ENCODE measurements at places on chromosomes 16 and 17. TPM values are rescaled to one million over a fixed set of nuclear protein-coding genes. Genes with fewer than 3 reads are reported as not detected.

Gene GLIS2
- total RNA-seq, result 14.1 TPM

Gene EVPLL
- total RNA-seq, result not detected

Gene CES4A
- 1.2 TPM for total RNA-seq

Gene INCA1
- total RNA-seq, result 1.6 TPM

Gene CHRNE
- 0.51 TPM for total RNA-seq

Gene PEX12
- total RNA-seq, result 7.2 TPM

Gene APOBR
- not detected for total RNA-seq

Gene SLC9A5
- 0.58 TPM for total RNA-seq

Gene KCTD19
- total RNA-seq, result not detected

Gene HBA2
- total RNA-seq, result not detected

Gene LCAT
- 7.1 TPM for total RNA-seq

Gene SALL1
- total RNA-seq, result 1.9 TPM

Gene MYH13
- total RNA-seq, result 0.47 TPM

Gene UQCRC2
- total RNA-seq, result 134 TPM

All from pericardium fibroblast (primary cell).